Peyer's patch (tissue), 4 donors: ENCODE measurements at places on chromosomes 6 and 20. TPM values are rescaled to one million over a fixed set of nuclear protein-coding genes. Genes with fewer than 3 reads are reported as not detected.

GRCh38 chr6:131628726-131629125 lies 684 bp upstream of the MED23 start:
- peak overlapping the region; percentile 72 for H3K4me3 ChIP-seq
- peak overlapping the region; percentile 86 for H3K27ac ChIP-seq
- no peaks in the 10 kb centered on the region for H3K27me3 ChIP-seq
- DNase-seq: no peak
- H3K36me3 ChIP-seq: peaks cover 14% of the 10 kb centered on the region

DNA sequence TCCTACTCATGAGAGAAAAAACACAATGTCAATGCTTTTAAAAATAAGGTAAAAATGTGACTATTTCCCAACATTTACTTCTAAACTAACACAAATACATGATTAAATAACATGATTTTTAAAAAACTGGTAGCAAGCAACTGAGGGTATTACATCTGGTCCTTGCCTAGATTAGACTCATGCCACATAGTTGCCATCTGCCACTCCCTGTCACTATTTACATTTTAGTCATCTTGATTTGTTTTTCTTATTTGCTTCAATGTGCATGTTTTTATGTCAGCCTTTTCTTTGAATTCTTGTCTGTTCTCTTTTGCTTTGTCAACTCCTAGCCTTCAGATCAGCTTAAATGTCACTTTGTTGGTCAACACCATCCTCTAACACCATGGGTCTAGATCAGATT lies 207.0 kb upstream of the SIM1 start:
- no peak for DNase-seq
- no peak overlapping the region for H3K27ac ChIP-seq
- H3K4me3 ChIP-seq: no peak overlapping the region
- H3K4me1 ChIP-seq: no peaks in the 10 kb centered on the region

GRCh38 chr6:17101422-17102257 lies at the start of gene STMND1:
Gene STMND1, plus strand, starts transcription at chr6:17102050. Its CDS starts 208 bp downstream, at chr6:17102258.
- no peaks in the 10 kb centered on the region for H3K36me3 ChIP-seq
- no peaks in the 10 kb centered on the region for H3K4me1 ChIP-seq
- no peak within 1 kb of the TSS for H3K27ac ChIP-seq
- H3K27me3 ChIP-seq: no peaks in the 10 kb centered on the region

GRCh38 chr6:25829375-25829774 lies 2.5 kb downstream of the SLC17A1 start:
- no peaks in the 10 kb centered on the region for H3K4me1 ChIP-seq
- no peak for DNase-seq
- no peaks in the 10 kb centered on the region for H3K36me3 ChIP-seq
- H3K27ac ChIP-seq: no peak overlapping the region
- no peak overlapping the region for H3K4me3 ChIP-seq

- H3K27me3 ChIP-seq: no peaks in the 10 kb centered on the region
- no peaks in the 10 kb centered on the region for H3K4me1 ChIP-seq
- H3K4me3 ChIP-seq: no peak overlapping the region
Measured at GRCh38 chr20:1888796-1889463, 6.3 kb upstream of the SIRPA start.

TNF gene
- not detected for total RNA-seq

HLA-DOA gene
- not detected for total RNA-seq
